Left ventricle myocardium inferior (tissue), 1 donor: ENCODE measurements at places on chromosomes 3 and 15. TPM values are rescaled to one million over a fixed set of nuclear protein-coding genes. Genes with fewer than 3 reads are reported as not detected.
A peak's percentile ranks its signal among the peaks of the same experiment; 100 is the strongest.

DNA sequence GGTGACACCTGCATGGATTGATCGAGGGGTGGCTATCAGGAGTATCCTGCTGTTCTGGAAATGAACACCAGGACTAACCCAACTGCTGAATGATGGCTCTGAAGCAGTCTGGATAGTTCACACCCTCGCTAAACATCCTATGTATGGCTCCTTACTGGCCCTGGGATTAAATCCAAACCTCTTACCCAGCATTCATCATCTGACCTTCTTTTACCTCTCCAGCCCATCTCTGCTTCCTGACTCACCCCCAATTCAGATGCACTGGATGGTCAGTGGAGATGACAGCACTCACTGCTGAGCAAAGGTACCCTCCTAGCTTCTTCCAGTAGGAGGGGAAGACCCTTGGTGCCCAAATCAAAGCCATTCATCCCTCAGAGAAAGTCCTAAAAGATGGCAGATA, 235.2 kb upstream of the TRIM42 start:
- no peaks in the 10 kb centered on the region for H3K27me3 ChIP-seq
- no peaks in the 10 kb centered on the region for H3K36me3 ChIP-seq
- no peak overlapping the region for H3K27ac ChIP-seq
- H3K4me1 ChIP-seq = peaks cover 24% of the 10 kb centered on the region

DNA sequence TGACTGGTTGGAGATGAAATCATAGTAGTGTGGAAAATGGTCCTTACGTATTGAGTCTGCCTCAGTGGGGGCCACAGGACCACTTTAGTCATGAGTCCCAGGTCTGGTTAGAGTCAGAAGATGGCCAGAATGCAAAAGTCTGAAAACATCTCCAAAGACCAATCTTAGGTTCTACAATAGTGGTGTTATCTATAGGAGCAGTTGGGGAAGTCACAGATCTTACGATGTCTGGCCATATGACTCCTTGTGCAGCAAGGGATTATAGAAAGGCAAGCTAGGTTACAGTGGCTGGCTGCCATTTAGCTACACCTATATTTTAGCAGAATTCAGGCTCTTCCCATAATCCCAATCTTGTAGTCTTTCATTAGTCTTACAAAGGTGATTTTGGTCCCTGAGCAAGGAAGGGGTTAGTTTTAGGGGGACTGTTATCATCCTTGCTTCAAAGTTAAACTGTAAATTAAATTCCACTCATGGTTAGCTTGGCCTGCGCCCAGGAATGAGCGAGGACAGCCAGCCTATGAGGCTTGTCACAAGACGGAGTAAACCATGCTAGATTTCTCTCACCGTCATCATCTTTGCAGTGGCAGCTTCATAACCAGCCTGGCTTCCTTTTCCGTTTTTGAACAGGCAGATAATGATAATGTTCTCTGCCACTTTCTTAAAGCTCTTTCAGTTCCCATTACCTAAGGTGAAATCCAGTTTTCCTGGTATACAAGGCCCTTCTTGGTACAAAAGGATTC, 134.1 kb downstream of the VPS8 start:
- H3K36me3 ChIP-seq = peaks cover 12% of the 10 kb centered on the region
- peaks cover 7% of the 10 kb centered on the region for H3K4me1 ChIP-seq
- DNase-seq = peak; percentile 25
- H3K27ac ChIP-seq = peak overlapping the region; percentile 37
- H3K4me3 ChIP-seq = no peak overlapping the region

GRCh38 chr3:143847787-143848631, at the start of gene SLC9A9:
TSS of gene SLC9A9 (minus strand) at chr3:143848468. CDS start at chr3:143848322, 146 bp downstream.
- no peaks in the 10 kb centered on the region for H3K36me3 ChIP-seq
- H3K27ac ChIP-seq = peak within 1 kb of the TSS; percentile 67
- H3K4me1 ChIP-seq = peaks cover 28% of the 10 kb centered on the region
- no peaks in the 10 kb centered on the region for H3K27me3 ChIP-seq

- H3K27me3 ChIP-seq = no peaks in the 10 kb centered on the region
- H3K27ac ChIP-seq = no peak overlapping the region
- H3K36me3 ChIP-seq = no peaks in the 10 kb centered on the region
- no peak for DNase-seq
- peaks cover 25% of the 10 kb centered on the region for H3K4me1 ChIP-seq
These were observed 3.0 kb upstream of the PIAS1 start for GRCh38 chr15:68051109-68051508.

GRCh38 chr3:151434151-151434890, 26.5 kb downstream of the IGSF10 start:
- no peak overlapping the region for H3K4me3 ChIP-seq
- H3K27ac ChIP-seq = no peak overlapping the region
- DNase-seq = no peak
- no peaks in the 10 kb centered on the region for H3K27me3 ChIP-seq

DNA sequence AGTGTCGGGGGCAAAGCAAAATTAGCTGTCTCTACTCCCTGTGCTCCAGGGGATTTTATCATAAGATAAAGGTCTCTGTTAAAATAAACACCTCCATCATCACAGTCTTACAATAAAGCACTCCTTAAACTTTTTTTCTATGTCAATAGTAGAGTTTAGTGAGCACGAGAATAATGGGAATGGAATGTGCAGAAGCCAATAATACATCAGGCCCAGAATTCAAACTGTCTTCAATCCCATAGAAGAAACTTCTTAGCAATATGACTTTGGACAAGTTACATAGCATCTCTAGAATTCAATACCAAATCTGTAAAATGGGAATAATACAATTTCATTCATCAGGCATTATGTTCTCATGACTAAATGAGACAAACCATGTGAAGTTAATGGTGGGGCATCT, 49.0 kb upstream of the EPHA3 start:
- H3K27ac ChIP-seq = no peak overlapping the region
- H3K27me3 ChIP-seq = no peaks in the 10 kb centered on the region
- DNase-seq = no peak
- H3K36me3 ChIP-seq = no peaks in the 10 kb centered on the region
- H3K4me1 ChIP-seq = no peaks in the 10 kb centered on the region
- no peak overlapping the region for H3K4me3 ChIP-seq

- no peaks in the 10 kb centered on the region for H3K4me1 ChIP-seq
- no peak for DNase-seq
- H3K4me3 ChIP-seq = no peak overlapping the region
- no peaks in the 10 kb centered on the region for H3K27me3 ChIP-seq
- H3K27ac ChIP-seq = no peak overlapping the region
- H3K36me3 ChIP-seq = peaks cover 28% of the 10 kb centered on the region
These were observed 11.3 kb downstream of the PRKCI start for GRCh38 chr3:170233530-170233929.

- H3K27me3 ChIP-seq = no peaks in the 10 kb centered on the region
- no peaks in the 10 kb centered on the region for H3K36me3 ChIP-seq
- no peak overlapping the region for H3K27ac ChIP-seq
- no peak overlapping the region for H3K4me3 ChIP-seq
- no peaks in the 10 kb centered on the region for H3K4me1 ChIP-seq
These were observed 443.8 kb downstream of the NLGN1 start for GRCh38 chr3:173841334-173841733.

DNA sequence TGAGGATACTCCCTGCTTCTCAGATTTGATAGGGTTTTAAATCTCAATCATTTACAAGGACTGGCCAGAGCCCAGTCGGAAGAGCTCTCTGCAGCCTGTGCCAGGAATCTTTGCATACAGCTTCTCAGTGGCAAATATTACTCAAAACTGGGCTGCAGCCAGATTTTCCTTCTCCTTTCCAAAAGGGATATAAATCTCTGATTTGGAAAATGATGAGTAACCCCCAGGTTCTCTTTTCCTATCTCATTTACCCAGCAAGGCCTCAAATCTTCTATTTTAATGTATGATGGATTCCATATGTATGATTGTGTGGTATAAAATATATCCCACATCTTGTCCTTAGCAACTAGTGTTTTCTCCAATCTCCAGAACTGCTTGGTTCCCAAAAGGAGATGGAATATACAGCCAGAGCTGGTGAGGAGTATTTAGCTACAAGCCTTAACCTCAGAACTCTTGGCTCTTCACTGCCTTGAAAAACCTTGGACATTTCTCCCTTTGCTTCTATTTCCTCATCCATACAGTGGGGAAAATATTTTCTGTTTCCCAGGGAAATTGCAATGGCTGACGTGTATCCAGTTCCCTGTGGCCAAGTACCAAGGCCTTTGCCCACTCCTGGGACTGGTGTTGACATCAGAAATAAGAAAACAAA, 114.4 kb downstream of the ATG7 start:
- no peaks in the 10 kb centered on the region for H3K36me3 ChIP-seq
- peaks cover 34% of the 10 kb centered on the region for H3K4me1 ChIP-seq
- no peak overlapping the region for H3K27ac ChIP-seq

DNA sequence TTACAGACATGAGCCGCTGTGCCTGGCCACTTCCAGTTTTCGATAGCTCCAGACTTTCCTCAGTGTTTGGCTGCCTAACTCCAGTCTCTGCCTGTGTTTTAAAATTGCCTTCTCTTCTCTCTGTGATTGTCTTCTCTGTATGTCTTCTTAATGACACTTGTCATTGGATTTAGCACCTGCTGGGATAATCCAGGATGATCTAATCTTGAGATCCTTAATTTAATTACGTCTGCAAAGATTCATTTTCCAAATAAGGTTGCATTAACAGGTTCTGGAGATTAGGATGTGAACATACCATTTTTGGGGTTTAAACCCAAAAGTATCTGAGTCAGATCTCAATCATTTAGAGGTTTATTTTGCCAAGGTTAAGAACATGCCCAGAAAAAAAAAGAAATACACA, 222.2 kb upstream of the PDZRN3 start:
- no peaks in the 10 kb centered on the region for H3K4me1 ChIP-seq
- no peaks in the 10 kb centered on the region for H3K27me3 ChIP-seq
- DNase-seq = no peak
- no peak overlapping the region for H3K27ac ChIP-seq

- no peak for DNase-seq
- H3K27me3 ChIP-seq = no peaks in the 10 kb centered on the region
- no peak overlapping the region for H3K27ac ChIP-seq
- no peak overlapping the region for H3K4me3 ChIP-seq
- H3K36me3 ChIP-seq = peaks cover 15% of the 10 kb centered on the region
These were observed 471.6 kb downstream of the FOXP1 start for GRCh38 chr3:71111784-71112440.

DNA sequence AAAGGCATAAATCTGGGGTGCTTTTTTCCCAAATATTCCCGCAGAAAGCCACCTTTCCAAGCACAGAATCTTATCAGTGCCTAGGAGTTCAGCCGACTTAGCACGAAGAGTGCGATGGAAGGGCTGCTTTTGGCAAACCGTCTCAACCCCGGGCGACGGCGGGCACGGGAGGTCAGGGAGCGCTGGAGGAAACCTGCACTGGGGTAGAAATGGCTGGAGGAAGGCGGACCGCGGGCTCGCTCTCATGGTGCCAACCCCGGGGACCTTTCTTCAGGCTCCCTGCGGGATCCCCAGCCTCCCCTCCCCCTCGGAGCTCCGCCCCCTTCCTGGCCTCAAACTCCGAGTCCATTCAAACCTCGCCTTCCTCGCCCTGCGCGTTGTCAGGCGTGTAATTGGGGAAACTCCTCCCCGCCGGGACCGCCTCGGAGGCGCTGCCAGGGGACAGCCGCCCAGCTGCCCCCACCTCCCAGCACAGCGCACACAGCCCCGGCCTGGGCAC, at the start of gene GABRG3:
Gene GABRG3, plus strand, starts transcription at position 470 of the 499 bp plus-strand sequence.
- no peaks in the 10 kb centered on the region for H3K36me3 ChIP-seq
- H3K27me3 ChIP-seq = peaks cover 80% of the 10 kb centered on the region
- no peak for DNase-seq
- H3K4me1 ChIP-seq = no peaks in the 10 kb centered on the region

GRCh38 chr15:81293728-81294515, 30.0 kb downstream of the STARD5 start:
- H3K27me3 ChIP-seq = peaks cover 7% of the 10 kb centered on the region
- no peak for DNase-seq
- H3K4me1 ChIP-seq = peaks cover 40% of the 10 kb centered on the region

DNA sequence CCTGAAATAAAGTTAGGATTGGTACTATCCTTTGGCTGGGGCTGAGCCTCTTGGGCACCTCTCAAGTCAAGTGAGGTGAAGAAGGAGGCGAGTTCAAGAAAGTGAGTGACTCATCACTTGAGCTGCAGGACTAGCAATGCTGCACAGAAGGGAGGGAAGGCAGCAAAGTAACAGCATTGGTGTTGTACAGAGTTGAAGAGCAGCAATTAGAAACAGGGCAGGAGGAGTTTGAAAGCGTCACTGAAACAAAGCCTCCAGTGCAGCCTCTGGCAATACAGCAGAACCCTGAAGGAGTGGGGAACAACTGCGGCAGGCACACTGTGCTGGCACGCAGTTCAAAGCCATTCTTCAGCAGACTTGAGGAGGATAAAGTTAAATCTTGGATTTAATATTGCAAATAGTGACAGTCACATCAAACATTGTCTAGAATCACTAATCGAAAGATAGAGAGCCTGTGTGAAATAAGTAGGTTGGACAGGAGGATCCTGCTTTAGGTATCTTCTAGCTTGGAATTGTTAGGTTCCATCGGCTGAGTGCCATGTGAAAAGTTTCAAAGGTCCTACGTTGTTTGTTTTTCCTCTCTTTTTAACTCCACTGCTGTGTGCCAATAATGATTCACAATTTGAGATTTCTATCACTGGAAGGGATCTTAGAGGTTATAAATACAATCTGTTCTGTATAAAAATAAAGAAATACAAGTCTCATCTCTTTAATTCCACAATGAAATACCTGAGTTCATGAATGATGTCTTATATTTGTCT, 479.8 kb downstream of the NAALADL2 start:
- no peak overlapping the region for H3K27ac ChIP-seq
- H3K4me1 ChIP-seq = no peaks in the 10 kb centered on the region
- no peaks in the 10 kb centered on the region for H3K27me3 ChIP-seq
- no peak overlapping the region for H3K4me3 ChIP-seq
- no peaks in the 10 kb centered on the region for H3K36me3 ChIP-seq
- DNase-seq = no peak

DNA sequence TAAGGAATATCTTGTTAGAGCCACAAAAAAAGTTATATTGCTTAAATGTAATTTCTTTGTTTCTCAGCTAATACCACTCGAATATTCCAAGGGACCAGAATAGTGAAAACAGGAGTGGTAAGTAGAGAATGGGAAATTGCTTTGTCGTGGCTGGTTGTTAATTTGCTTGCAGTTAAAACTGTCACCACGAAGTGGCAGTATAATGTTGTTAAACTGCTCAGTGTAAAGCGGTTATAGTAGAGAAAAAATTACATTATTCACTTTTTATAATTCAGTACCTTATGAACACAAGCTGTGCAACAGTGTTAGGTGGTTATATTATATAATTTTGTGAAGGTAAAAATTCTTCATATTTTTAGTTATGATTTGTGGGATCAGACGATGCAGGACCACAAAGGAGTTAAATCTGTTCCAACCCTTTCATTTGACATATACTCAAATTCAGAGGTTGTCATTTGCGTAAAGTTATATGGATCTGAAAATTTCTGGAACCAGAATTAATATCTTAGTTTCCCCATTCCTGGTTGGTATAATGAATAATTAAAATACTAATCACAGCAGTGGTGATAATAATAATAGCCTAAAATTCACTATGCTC, 171.8 kb downstream of the FEZF2 start:
- H3K27ac ChIP-seq = no peak overlapping the region
- H3K36me3 ChIP-seq = peaks cover 49% of the 10 kb centered on the region
- H3K4me3 ChIP-seq = no peak overlapping the region
- no peak for DNase-seq
- H3K27me3 ChIP-seq = no peaks in the 10 kb centered on the region

OIP5 gene
- 0.19 TPM for total RNA-seq

TM4SF4 gene
- not detected for total RNA-seq

BNC1 gene
- 0.11 TPM for total RNA-seq

FBXO40 gene
- 245 TPM for total RNA-seq

TMC3 gene
- total RNA-seq = not detected

MORC1 gene
- not detected for total RNA-seq

P2RY14 gene
- 2.9 TPM for total RNA-seq

MNS1 gene
- total RNA-seq = 1.4 TPM

SPINT1 gene
- 0.55 TPM for total RNA-seq

C3orf20 gene
- total RNA-seq = not detected

DPPA2 gene
- not detected for total RNA-seq
